T-helper 22 cell (primary cell): ENCODE measurements at places on chromosomes 16 and 17.
A peak's percentile ranks its signal among the peaks of the same experiment; 100 is the strongest.

DNA sequence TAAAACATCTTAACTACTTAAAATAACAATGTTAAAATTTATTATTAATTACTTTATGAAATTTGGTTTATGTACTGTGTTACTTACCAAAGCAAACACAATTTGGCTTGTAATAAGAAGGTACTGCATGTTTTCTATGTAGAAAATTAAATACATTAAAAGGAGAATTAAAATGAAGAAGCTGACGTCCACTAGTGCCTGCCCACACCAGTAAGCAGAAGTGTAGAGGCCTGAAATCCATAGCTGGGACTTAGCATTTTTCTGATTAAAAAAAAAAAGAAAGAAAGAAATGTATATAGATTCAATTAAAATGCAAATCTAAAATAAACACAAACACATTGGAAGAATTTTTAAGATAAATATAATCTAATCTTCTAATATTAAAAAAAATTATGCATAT lies 35.8 kb upstream of the ABCA9 start:
- DNase-seq, result no peak

DNA sequence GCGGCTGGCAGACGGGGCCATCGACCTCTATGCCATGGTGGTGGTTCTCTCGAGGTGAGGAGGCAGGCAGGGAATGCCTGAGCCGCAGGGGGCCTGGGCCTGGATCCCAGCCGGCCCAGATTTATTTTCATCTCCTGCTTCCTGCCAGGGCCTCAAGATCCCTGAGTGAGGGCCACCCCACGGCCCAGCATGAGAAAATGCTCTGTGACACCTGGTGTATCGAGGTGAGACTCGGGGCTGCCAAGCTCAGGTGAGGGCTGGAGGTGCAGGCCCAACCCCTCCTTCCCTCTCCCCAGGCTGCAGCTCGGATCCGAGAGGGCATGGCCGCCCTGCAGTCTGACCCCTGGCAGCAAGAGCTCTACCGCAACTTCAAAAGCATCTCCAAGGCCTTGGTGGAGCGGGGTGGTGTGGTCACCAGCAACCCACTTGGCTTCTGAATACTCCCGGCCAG lies 4.9 kb downstream of the ACADVL start:
- no peak for DNase-seq

DNA sequence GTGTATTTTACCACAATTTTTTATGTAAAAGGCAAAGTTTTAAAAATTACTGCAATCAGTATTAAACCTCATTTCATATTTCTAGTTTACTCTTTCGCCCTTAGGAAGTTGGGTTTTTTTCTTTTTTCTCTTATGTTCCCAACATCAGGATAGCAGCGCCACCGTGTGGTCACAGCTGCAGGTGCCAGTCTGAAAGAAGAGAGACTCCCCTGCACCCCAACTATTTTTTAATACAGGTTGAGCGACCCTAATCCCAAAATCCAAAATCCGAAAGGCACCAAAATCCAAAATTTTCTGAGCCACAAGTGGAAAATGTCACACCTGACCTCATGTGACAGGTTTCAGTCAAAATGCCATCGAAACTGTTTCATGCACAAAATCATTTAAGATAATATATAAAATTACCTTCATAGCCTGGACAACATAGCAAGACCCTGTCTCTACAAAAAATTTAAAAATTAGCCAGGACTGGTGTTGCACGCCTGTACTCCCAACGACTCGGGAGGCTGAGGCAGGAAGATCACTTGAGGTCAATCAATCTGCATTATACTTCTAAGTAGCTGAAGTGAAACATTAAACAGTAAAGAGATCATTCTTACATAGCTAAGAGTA lies 21.8 kb upstream of the ASGR2 start:
- peak; percentile 52 for DNase-seq

DNA sequence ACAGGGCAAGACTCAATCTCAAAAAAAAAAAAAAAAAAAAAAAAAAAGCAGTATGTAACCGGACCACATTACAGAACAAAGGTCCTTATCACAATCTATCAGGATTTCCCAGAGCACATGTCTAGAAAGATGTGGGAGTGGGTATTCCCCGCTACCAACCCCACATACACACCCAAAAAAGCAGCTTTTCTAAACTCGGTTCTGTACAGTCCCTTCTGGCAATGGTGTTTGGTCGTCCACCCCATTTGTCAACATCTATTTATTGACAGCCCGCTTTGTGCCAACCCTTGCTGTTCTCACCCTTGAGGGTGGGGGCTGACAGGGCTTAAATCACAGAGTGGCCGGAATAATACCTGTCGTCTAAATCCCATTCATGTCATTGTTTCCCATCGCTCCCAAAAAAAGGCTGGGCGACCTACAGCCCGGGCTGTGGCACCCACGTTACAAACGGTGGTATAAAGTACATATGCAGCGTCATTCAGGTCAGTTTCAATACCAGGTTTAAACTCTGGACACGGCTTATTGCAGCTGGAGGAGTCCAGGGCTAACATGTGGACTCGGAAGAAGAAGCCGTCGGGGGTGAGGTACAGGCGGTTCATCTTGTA lies 3.6 kb downstream of the C17orf58 start:
- DNase-seq, result no peak

DNA sequence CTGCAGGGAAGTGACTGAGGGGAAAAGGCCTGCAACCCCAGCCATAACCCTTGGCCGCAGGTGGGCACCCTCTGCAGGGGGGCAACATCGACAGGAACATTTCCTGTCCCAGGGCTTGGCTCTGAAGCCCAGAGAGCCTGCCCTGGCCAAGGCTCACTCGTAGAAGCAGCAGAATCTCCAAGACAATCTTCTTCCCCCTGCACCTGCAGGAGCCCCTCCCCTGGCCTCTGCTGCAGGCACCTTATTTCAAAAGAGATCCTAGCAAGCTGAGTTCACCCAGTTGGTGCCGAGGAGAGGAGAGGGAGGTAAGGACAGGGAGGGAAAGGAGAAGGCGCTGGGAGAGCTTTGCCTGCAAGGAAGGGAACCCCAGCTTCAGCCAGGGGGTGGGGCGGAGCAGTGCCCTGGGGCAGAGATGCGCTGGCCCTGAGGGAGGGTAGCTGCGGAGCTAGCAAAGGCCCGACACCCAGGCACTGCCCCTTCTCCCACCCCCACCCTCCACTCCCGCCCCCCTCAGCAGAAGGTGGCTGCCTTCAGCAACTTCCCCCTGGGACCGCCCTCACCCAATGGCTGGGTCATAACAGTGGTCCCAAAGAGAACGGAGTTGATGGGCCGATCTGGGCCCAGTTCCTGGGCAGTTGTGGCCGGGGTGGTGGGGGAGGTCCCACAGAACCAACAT lies 104.3 kb upstream of the TNRC6C start:
- DNase-seq, result no peak

DNA sequence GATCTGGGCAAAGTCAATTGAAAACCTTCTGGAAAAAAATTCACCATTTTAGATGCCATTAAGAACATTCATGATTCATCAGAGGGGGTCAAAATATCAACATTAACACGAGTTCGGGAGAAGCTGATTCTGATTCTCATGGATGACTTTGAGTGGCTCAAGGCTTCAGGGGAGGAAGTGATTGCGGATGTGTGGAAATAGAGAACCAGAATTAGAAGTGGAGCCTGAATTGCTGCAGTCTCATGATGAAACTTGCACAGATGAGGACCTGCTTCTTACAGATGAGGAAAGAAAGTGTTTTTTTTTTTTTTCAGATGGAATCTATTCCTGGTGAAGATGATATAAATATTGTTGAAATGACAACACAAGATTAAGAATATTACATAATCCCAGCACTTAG lies 12.9 kb downstream of the ITGAX start:
- no peak for DNase-seq

DNA sequence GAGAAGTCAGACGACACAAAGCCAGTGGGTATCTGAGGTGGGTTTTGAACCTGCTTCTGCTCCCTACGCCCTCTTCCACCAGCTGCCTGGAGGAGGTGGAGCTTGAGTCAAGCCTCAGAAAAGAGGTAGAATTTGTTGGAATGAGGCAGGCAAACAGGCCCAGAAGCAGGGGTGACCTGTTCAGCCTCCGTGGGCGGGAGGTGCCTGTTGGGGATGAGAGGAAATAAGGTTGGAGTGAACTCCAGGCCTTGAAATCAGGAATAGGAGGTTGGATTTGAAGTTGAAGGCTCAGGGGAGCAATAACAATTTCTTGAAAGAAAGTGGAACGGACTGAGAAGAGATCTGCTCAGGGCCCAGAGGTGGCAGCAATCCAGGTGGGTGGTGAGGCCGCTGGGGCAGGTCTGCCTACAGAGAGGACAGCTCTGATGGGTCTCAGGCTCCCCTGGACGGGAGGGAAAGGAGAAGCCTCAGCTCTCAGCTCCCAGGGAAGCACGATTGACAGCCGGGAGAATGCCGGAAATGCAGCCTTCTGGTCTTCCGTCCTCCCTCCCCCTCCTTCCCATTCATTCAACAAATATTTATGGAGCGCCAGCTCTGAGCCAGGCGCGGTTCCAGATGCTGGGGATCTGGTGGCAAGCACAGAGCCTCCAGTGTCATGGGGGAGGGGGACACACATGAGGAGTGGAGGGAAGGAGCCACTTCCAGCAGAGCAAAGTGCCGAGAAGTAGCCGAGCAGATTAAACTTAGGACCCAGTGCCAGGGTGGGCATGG lies 61.9 kb upstream of the CIBAR2 start:
- no peak for DNase-seq

- DNase-seq, result no peak
These were observed 24.7 kb downstream of the ZFP90 start for GRCh38 chr16:68563631-68564381.

GRCh38 chr17:36929851-36930582 lies 7.3 kb upstream of the LHX1 start:
- no peak for DNase-seq

- no peak for DNase-seq
These were observed 9.6 kb upstream of the WNT9B start for GRCh38 chr17:46841561-46842379.

DNA sequence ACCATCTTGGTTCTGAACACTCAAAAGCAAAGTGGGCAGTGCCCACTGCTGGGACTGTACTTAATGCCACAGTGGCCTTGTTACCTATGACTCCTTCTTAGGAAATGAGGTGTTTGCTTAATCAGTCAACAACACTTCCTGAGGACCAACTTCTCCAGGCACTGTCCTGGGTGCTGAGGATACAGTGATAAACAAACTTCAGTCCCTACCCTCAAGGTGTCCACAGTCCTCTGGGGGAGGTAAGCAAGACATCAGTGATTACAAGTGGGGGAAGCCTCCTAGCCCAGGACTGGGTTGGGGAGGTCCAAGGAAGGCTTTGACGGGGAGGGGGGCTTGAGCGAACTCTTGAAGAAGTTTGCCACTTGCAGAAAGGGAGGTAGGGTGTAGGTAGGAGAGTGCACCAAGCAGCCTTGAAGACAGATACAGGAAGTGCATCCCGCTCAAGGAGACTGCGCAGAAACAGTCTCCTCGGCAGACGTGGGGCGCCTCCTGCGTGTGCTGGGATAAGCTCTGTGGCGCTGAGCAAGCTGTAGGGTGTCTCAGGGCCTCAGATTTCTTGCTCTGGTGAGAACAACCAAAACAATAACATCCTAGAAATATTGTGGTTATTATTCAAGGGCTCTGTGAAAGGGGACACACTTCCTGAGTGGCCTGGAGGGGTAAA lies 2.6 kb upstream of the ABCC3 start:
- no peak for DNase-seq

- DNase-seq, result no peak
These were observed 22.3 kb upstream of the SMPD3 start for GRCh38 chr16:68470461-68471150.

- no peak for DNase-seq
These were observed 8.3 kb downstream of the WFDC1 start for GRCh38 chr16:84303023-84303422.

- no peak for DNase-seq
These were observed 7.7 kb upstream of the SLC38A8 start for GRCh38 chr16:84050316-84050715.

GRCh38 chr17:17382065-17382459 lies 78.9 kb downstream of the NT5M start:
- DNase-seq, result no peak

DNA sequence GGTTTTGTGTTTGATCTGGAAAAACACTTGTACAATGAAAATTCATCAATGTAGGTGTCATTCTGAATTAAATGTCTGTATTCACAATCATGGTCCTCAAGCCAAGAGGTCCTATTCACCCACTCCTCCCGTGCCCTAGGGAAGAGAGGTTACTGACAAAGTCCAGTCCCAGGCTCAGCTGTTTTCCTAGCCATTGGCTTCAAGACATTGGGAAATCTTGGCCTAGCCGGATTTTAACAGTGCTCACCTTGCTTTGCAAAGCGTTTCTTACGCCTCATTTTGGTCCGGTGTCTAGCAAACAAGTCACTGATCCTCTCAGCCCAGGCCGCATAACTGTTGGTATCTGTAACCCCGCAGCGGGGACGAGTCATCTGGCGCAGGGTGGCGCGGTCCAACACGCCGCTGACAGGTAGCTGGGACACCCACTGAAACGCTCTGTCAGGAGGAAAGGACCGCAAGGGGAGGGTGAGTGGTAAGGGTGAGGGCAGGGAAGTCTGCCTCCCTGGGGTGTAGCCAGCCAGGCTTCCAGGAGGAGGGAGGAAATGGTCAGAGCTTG lies 16.7 kb downstream of the MMP28 start:
- no peak for DNase-seq

GRCh38 chr17:64406321-64407200 lies 15.9 kb upstream of the PECAM1 start:
- DNase-seq, result no peak

- DNase-seq, result no peak
These were observed 12.9 kb upstream of the MTMR4 start for GRCh38 chr17:58527306-58527705.

DNA sequence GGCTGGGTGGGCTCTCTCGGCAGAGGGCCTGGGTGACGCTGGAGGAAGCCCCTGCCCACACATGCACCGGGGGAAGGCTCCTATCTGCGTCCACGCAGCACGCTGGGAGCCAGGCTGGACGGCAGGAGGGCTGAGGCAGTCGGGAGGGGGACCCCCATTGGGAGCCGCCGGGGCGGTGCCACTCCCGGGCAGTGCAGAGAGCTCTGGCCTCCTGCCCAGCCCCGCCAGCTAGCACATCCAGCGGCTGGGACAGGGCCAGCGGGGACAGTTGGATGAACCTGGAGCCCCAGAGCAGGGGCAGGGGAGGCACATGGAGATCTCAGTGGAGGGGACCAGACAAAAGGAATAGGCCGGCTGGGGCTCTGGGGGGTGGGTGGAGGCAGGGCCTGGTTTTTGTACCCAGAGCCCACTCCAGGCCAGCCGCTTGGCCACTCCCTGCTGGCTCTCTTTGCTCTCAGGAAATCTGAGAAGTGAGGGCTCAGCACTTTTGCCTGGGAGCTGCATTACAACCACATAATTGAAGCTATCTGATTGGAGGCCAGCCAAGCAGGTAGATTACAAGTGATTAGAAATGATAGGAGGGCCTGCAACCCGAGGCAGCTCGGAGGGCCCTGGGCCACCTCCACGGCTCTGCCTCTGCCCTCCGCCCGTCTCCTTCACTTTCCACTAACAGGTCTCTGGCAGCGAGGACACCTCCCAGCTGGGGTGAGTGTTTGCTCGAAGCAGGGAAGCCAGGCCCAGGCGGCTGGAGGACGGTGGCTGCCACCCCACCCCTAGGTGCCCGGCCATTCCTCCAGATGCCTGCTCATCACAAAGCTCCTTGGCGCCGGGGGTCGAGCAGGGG lies 40.1 kb downstream of the ENGASE start:
- DNase-seq, result no peak

- DNase-seq, result no peak
These were observed 77.3 kb downstream of the WIPI1 start for GRCh38 chr17:68379692-68380677.

- DNase-seq, result no peak
These were observed 2.8 kb downstream of the RAB40C start for GRCh38 chr16:592518-593306.

- DNase-seq, result no peak
These were observed 44.3 kb downstream of the ELAC2 start for GRCh38 chr17:12973496-12974004.
